ENCODE measurements at places on chromosomes 16 and 17.

DNA sequence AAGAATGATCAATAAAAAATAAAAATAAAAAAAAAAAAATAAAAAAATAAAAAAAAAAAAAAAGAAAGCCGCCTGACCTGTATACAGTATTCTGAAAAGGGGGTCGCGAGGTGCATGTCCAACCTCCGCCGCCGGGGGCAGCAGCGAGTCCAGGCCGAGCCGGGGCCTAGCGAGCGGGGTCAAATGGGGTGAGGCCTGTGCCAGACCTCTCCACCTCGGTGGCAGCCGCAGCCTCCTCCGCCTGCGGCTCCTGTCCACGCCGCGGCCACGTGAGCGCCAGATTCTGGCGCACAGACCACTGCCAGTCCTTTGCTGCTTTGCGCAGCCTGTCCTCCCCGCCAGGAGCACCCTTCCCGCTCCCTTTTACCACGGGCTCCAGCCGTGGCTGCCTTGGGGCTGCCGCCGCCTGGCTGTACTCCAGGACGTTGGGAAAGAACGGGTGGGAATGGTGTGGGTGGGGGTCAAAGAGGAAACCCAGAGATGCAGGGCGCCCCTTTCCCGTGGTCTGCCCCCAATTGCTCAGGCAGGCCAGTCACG, 2.4 kb upstream of the BCKDK start:
- no peak for DNase-seq

DNA sequence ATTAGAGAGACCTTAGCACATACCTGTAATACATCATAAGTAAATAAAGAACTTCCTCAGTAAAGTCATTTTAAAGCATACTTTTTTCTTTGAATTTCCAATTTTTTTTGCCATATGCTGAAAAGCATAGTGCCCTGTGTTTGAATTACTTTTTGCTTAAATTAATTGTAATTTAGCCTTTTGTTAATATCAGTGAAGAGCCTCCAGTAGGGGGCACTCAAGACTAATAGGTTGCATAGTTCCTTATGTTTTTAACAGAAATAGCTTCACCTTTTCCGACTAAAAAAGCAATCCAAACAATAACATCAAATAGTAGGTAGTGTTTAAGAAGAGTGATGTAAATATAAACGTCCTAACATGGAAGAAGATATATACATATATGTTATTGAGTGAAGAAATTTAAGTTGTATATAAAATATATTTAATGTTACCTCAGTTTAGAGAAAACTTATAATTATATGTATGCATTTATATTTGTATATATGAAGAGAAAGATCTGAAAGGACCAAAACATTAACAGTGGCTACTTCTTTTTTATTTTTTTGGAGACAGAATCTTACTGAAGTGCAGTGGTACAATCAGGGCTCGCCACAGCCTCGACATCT, 18.6 kb downstream of the RAD51C start:
- DNase-seq: peak; percentile 43

DNA sequence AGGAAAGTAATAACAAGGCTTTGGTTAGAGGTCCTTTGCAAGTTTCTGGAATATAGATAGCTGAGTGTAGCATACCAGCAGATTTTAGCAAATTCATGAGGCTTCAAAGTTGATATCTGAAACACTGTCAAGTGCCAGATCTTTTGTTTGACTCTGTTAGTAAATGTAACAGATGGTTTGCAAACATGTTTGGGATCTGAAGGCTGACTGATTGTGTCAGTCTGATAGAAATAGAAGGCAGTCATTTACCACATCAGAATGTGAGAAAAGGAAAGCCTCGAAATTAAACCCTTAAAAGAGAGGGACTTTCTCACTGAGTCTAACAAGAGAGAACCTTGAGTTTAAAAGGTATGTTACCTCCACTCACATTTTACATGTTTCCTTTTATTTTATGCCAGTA, 371.5 kb downstream of the KIF2B start:
- DNase-seq: no peak

DNA sequence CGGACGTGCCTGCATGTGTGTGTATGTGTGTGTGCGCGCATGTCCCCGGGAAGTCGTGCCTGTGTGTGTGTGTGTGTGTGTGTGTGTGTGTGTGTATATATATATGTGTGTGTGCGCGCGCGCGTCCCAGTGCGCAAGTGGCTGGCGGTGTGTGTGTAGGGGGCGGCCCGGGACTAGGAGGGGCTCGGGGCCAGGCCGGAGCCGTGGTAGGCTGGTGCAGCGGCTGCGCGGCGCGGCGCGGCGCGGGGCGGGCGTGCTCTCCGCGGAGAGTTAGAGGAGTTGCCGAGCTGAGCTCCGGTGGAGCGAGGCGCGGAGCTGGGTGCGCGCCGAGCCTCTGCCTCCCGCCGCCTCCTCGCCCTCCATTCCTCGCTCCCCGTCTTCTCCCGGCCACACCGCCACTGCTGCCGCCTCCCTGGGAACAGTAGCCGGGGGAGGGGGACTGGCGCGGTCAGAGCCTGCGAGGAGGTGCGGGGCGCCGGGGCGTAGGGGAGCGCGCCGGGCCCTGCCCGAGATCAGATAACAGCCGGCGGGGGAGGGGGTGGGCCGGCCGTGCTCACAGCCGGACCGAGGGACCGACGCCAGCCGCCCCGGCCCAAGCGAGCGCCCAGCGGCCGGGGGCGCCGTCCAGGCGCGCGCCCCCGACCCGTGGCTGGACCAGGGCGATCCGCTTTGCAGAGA, at the start of gene KCNJ12:
TSS of gene KCNJ12 (plus strand) at position 277 of the 678 bp plus-strand sequence. CDS start 38,986 bp downstream, outside the sequence.
- DNase-seq: no peak

- DNase-seq: no peak
These were observed 11.5 kb upstream of the FOXJ1 start for GRCh38 chr17:76152591-76152990.

DNA sequence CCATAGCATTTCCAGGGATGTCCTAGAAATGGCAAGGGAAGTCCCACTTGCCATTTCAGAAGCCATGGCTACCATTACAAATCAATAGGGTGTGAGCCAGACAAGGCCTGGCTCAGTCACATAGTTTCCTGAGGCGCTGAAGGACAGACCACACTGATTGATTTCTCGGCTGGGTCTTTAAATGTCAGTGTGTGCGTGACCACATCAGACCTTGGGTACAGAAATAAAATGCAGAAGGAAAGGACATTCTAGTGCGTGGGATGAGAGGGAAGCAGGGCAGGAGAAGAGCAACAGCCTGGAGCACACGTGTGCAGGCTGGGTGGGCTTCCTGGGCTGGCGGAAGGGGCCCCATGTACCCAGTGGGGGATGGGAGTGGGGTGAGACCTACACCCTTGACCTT, 58.7 kb upstream of the LYRM9 start:
- DNase-seq: no peak

DNA sequence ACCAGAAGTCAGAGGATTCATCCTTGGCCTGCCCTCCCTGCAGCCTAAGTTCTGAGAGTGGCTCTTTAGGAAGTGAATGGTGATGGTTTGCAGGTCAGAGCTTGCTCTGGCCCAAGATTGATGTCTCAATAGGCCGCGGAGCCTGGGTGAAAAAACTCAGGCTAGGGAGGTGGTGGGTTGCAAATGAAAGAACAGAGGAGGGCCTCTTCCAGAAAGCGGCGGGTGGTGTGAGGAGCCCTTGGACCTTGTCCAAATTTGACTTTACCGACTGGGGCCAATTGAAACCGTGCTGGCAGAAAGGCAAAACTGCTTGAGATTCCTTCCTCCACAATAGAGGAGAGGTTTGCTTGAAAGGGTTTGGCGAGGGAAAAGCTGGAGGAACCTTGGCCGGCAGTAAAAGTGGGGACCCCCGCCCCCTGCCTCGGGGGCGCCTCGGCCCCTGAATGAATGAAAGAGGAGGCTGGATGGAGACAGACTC, 331.3 kb downstream of the SEC14L1 start:
- DNase-seq: no peak

DNA sequence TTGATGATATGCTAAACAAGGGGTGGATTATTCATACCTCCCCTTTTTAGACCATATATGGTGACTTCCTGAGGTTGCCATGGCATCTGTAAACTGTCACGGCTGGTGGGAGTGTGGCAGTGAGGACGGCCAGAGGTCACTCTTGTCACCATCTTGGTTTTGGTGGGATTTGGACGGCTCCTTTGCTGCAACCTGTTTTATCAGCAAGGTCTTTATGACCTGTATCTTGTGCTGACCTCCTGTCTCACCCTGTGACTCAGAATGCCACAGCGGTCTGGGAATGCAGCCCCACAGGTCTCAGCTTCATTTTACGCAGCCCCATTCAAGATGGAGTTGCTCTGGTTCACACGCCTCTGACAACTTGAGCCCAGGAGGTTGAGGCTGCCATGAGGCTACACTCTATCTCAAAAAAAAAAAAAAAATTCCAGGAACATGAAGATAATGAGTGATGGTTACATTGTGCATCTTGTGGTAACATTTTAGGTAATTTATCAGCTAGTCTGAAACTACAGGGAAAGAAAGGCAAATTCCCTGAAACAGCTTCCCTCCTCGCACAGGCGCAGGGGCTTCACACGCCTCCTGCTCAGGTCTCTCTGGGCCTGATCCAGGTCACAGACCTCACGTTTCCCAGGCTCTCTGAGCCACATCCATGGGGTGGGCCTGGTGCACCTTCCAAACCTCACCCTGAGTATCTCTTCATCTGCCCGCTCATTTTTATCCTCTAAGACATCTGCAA, 15.3 kb upstream of the UBE2I start:
- DNase-seq: no peak

Measured in NCI-H748 treated with DMSO at 0.1 percent for 48 hours (cell line).